GOT3 (cell line): ENCODE measurements at places on chromosomes 7 and 10.

DNA sequence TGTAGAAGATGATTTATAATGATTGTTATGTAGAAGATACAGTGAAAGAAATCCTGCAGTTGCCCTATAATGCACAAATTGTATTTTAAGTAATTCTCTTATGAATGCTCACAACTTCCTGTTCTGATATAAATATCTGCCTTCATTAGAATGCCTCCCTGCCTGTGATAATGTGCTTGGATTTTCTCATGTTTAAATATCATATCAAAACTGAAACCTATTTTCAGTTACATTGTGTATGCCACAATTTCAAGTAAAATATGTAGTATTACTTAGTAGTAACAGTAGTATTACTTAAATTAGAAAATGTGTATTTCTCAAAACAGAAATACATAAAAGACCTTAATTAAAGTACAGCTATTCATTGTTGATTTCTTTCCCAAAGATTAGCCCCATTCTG lies 41.1 kb upstream of the TFEC start:
- DNase-seq, result no peak

DNA sequence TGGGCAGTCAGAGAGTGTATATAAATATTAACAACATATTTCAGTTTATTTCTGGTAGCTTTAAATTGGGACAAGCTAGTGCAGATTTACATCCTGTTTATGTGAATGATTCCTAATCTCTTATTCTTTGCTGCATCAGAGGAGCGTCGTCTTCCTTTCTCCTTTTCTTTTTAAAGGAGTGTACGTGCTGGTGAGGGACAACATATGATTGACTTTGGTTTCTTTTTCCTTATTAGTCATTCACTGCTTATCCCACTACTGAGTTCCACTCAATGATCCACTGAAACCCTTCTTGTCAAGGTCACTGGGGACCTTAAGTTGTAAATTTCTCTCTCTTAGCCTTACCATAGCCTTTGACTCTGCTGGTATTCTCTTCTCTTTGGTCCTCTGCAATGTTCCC lies 116.3 kb downstream of the EXOC4 start:
- DNase-seq, result no peak

- no peak for DNase-seq
Observed at GRCh38 chr10:31701546-31701945, 227.1 kb downstream of the ARHGAP12 start.

DNA sequence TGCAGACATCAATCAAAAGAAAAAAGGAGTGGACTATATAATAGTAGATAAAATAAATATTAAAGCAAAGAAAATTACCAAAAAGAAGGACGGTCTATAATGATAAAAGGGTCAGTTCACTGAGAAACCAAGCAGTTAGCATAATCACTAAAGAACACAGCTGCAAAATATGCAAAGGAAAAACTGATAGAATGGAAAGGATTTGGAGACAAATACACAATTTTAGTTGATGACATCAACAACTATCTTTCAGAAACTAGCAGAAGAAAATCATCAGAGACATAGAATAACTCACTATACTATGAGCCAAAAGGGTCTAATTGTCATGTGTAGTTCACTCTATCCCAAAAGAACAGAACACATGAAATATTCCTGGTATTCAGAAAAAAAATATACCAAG lies 316.4 kb upstream of the IGFBP3 start:
- DNase-seq, result no peak

DNA sequence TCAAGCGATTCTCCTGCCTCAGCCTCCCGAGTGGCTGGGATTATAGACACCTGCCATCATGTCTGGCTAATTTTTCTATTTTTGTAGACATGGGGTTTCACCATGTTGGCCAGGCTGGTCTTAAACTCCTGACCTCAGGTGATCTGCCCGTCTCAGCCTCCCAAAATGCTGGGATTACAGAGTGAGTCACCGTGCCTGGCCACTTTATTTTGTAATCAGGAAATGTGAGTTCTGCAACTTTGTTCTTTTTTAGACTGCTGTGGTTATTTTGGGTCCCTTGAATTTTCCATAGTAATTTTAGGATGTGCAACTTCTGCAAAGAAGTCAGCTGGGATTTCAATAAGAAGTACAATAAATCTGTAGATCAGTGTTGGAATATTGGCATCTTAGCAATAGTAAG lies 96.8 kb downstream of the CYTH3 start:
- DNase-seq, result no peak

- DNase-seq, result no peak
Observed at GRCh38 chr7:151488096-151488495, 31.6 kb downstream of the RHEB start.

DNA sequence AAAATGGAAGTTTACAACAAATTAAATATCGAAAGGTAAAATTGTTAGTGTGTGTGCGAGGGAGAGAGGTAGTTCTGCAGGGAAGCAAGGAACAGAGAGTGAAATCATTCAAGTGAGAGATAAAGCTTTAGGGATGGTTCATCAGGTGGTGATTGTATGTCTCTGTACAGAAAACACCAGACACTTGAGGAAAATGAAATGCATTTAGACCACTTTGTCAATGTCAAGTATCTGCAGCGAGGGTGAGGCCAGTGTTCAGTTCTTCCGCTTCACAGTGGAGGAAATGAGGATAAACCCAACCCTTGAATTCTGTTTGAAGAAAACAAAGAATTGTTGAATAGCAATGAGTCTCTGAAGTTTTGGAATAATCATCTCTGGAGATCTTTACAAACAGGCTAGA lies 14.4 kb upstream of the ITGB1 start:
- DNase-seq, result no peak

- no peak for DNase-seq
Observed at GRCh38 chr7:154994996-154995395, 7.9 kb downstream of the PAXIP1 start.

- DNase-seq, result no peak
Observed at GRCh38 chr7:104341546-104341945, 13.1 kb downstream of the LHFPL3 start.

- DNase-seq, result no peak
Observed at GRCh38 chr10:4186849-4187540, 402.0 kb upstream of the KLF6 start.

DNA sequence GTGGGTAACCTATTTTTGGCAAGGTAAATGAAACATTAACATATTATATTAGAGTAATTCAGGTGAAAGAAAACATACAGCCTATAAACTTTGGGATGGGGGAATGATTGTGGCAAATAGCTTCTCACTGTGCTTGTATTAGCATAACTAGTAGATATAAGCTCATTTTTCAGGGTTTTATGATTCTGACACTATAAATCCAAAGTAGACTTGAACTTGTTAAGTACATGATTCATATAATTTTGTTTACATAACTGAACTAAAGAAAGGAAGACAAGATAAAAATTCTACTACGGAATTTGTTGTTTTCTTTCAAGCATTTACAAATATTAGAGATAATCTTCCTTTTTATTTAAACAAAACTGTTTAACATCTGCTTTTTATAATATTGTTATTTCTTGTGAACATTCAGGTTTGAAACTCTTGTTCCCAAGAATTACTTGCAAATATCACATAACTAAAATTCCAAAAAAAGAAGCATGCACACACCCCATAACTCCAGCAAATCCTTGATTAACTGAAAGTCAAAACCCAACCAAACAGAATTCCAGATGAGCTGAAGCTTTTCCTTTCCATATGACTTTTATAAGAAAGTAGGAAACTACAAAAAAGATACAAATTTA lies 142.3 kb downstream of the JAZF1 start:
- no peak for DNase-seq

GRCh38 chr7:85104432-85105205 lies 82.2 kb downstream of the SEMA3D start:
- DNase-seq, result no peak

GRCh38 chr10:69759641-69760040 lies 42.1 kb upstream of the COL13A1 start:
- no peak for DNase-seq

GRCh38 chr7:65938336-65938895 lies 43.6 kb downstream of the GUSB start:
- DNase-seq, result no peak

DNA sequence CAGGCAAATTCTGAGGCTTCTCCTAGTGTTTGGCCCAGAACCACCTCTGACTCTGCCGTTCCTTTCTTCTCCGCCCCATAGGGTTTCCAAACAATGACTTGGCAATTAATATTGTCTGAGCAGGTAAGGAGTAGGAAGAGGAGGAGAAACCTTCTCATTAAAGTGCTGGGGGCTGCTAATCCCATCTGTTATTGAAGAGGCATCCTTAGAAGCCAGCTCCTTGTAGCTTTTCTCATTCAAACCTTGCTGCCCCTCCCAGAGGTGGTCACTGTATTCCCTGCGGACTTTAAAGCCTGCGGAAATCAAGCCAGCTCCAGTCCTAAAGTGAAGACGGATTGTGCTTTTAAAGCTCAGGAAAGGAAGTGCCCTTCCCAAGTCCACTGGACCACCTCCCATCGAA lies 1.4 kb upstream of the NKX1-2 start:
- DNase-seq, result no peak

DNA sequence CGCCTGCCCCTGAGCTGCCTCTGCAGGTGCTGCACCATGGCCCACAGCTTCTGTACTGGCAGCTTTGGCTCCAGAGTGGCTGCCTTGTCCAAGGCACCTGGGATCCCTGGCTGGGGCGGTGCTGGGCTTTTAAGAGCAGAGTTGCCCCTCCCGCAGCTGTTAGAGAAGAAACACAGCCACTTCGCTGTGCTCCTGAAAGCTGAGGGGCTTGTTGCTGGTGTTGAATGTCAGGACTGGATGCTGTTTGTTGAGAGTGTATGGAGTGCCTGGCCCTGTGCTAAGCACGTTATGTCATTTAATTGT lies 6.2 kb downstream of the FAM241B start:
- no peak for DNase-seq

GRCh38 chr7:80521809-80522208 lies 9.9 kb upstream of the GNAT3 start:
- no peak for DNase-seq

GRCh38 chr10:30708234-30708633 lies 78.7 kb upstream of the LYZL2 start:
- no peak for DNase-seq

GRCh38 chr10:67306588-67307205 lies 380.9 kb downstream of the LRRTM3 start:
- no peak for DNase-seq

- no peak for DNase-seq
Observed at GRCh38 chr10:132634241-132634946, 96.8 kb downstream of the INPP5A start.

DNA sequence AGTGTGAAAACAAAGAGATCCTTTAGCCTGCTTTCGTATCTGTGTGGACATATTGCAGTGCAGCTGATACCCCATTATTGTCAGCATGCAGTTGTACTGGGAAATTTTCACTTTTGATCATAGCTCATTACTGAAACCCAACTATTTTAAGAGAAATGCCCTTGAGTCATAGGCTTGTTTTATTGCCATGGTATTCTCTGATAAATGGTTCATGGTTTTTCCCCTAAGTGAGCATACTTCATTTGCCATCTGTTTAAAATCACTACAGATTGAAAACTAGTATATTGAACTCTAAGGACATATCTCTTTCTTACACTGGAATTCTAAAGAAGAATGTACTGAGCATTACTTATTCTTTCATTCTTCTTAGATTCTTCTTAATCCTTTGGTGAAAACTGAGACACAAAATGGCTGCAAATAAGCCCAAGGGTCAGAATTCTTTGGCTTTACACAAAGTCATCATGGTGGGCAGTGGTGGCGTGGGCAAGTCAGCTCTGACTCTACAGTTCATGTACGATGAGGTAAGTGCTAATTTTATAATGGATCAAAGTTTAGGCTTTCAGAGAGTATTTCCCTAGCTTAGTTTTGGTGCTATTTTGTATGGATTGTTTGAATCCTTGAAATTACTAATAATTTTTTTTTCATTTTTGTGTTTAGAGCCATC lies 63.0 kb downstream of the RALA start:
- DNase-seq, result no peak

GRCh38 chr10:27223964-27224363 lies 16.6 kb downstream of the ACBD5 start:
- DNase-seq, result no peak

- DNase-seq, result no peak
Observed at GRCh38 chr10:66925896-66926715, at the start of gene LRRTM3. LRRTM3 (plus strand) TSS chr10:66926036.

GRCh38 chr10:132655735-132656134 lies 118.1 kb downstream of the INPP5A start:
- no peak for DNase-seq
